Peyer's patch (tissue), 4 donors: ENCODE measurements at places on chromosomes 2 and 18. TPM values are rescaled to one million over a fixed set of nuclear protein-coding genes. Genes with fewer than 3 reads are reported as not detected.
A peak's percentile ranks its signal among the peaks of the same experiment; 100 is the strongest.

- H3K4me3 ChIP-seq = no peak overlapping the region
- no peaks in the 10 kb centered on the region for H3K27me3 ChIP-seq
- no peak overlapping the region for H3K27ac ChIP-seq
- H3K4me1 ChIP-seq = no peaks in the 10 kb centered on the region
These were observed 4.3 kb upstream of the GPR45 start for GRCh38 chr2:105237045-105237765.

- H3K4me3 ChIP-seq = peak overlapping the region; percentile 92
- H3K27me3 ChIP-seq = no peaks in the 10 kb centered on the region
- peak overlapping the region; percentile 90 for H3K27ac ChIP-seq
- H3K4me1 ChIP-seq = no peaks in the 10 kb centered on the region
- no peak for DNase-seq
These were observed 652 bp downstream of the SH3YL1 start for GRCh38 chr2:263022-263738.

The SAG gene
- total RNA-seq = not detected

The SPATS2L gene
- 142 TPM for total RNA-seq

The DSG4 gene
- total RNA-seq = not detected
